Islet precursor cell (in vitro differentiated cells): ENCODE measurements at places on chromosomes 11 and 22.
A peak's percentile ranks its signal among the peaks of the same experiment; 100 is the strongest.

GRCh38 chr22:37174964-37175363, 13.1 kb downstream of the C1QTNF6 start:
- DNase-seq: peak; percentile 29

DNA sequence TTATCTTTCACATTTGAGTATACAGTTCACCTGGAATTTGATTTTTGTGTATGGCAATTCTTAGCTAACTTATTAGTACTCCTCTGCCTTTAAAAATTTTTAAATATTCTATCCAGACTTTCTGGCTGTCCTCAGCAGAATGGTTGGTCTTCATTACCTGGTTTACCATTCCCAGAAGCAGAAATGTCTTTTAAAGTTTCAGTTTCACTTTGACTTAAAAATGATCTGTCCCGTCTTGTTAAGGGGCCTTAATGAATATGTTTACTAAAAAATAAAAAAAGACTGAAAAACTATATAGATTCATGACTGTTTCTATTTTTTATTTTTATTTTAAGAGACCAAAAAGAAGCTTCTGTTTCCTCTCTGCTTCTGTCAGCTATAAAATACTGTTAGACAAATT, 70.5 kb upstream of the TNRC6B start:
- no peak for DNase-seq

DNA sequence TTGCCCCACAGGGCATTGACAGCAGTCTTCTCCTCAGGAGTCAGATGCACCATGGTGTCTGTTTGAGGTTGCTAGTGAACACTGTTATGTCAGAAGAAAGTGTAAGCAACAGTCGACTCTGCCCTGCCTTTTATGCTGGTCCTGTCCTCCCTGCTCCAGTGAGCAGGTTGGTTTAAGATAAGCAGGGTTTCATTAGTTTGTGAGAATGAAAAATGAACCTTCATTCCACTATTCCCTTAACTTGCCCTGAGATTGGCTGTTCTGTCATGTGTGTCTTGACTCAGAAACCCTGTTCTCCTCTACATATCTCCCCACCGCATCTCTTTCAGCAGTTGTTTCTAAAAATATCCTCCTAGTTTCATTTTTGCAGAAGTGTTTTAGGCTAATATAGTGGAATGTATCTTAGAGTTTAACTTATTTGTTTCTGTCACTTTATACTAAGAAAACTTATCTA, at the start of gene HBD:
TSS of gene HBD (minus strand) at position 103 of the 454 bp plus-strand sequence. CDS start at position 53, 50 bp downstream.
- DNase-seq: no peak

GRCh38 chr11:76786441-76787014, 3.4 kb downstream of the TSKU start:
- no peak for DNase-seq

DNA sequence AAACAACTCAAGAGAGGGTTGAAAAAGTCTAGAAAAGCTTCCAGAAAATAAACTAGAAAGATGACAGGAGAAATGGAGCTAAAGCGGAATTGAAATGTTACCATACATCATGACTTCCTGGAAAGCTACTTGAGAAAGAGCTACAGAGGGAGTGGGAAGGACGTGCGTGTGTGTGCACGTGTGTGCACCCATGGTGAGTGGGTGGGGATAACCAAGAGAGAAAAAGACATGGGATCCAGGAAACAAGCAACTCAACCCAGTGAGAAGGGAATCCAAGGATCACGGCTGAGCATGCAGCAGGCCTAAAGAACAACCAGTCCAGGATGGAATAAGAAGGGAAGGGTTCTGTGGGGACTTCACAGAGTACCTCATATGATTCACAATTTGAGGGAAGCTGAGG, 21.6 kb downstream of the APOL1 start:
- no peak for DNase-seq

DNA sequence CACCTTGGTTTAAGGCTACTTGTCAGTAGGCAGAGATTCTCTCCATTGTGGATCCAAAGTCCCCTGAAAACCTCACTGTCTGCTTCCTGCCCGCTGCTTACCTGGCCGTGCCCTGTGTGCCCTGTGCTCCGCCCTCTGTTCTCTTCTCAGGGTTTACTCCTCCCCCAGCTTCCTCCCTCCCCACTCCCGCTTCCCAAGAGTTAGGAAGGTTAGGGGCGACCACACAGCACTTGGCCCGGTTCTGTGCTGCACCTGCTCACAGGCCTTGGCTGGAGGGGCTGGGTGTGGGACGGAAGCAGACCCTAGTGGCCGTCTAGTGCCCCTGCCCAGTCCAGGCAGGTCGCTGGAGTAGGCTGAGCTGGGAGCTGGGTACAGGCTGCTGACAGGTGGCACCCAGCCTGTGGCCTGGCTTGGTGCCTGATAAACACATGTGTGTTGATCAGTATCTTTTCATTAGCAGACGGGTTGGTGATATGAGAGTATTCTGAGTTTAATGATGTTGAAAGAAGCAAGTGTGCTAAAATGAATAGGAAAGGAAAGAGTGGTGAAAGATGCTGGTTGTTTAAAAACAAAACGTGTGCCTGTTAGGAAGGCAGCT, 40.5 kb downstream of the GRAMD4 start:
- DNase-seq: no peak

GRCh38 chr11:28730336-28730735, 622.1 kb downstream of the METTL15 start:
- DNase-seq: no peak

- no peak for DNase-seq
These were observed 110.9 kb downstream of the ARL14EP start for GRCh38 chr11:30433831-30434230.

DNA sequence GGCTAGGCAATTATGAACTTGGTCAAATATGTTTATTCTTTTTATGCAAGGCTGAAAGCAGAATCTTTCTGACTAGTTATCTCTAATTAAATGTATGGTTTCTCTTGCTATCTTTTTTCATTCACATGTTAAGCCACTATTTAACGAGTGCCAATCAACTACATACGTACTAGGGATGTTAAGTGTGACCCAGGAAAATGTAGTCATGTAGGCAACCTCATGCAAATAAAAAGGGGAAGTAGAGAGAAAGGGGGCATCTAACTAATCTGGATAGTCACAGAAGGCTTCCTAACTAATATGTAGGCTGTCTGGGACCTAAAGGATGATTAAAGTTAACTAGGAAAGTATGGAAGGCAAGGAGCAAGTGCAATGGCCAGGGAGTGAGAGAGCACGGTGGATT, 23.5 kb downstream of the TBRG1 start:
- no peak for DNase-seq

DNA sequence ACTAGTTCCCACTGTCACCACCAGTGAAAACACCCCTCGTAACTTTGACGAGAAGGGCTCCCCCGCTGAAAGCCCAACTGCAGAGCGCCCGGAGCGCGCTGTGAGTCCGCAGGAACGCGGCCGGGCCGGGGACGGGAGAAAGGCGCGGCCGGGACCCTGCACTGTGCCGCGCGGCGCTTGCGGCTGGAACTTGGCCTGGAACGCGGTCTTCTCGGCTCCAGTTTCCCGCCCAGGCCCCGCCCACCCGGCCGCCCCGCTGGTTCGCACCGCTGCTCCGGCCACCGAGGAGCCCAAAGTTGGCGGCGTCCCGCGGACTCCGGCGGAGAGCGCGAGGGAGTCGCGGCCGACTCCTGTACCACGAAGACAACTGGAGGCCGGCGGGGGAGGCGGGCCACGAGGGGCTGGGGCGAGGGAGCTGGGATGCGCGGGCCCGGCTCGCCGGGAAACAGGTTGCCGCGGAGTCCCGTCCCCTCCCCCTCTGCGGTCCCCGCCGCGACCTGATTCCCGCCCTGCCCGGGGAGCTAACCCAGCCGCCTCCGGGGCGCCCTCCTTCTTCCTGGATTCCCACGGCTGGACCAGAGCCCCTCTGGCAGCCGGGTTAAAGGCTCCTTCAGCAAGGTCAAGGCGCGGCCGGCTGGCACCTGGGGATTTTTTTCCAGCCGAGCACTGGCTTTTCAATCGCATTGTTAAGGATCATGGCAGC, 3.4 kb downstream of the TENM4 start:
- peak; percentile 87 for DNase-seq

- no peak for DNase-seq
These were observed 65.9 kb downstream of the C11orf58 start for GRCh38 chr11:16804104-16804947.

DNA sequence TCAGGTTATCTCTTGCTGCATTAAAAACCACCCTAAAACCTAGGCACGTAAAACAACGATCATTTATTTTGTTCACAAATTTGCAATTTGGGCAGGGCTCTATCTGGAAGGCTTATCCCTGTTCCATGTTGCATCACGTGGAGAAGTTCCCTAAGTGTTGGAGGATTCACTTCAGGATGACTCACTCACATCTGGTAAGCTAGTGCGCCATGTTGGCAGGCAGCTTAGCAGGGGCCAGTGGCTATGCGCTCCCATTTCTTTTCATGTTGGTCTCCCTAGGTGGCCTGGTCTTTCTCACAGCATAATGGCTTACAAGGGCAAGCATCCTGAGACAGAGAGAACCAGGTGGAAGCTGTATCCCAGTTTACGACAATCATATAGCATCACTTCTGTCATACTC, 226.8 kb downstream of the BLID start:
- no peak for DNase-seq

DNA sequence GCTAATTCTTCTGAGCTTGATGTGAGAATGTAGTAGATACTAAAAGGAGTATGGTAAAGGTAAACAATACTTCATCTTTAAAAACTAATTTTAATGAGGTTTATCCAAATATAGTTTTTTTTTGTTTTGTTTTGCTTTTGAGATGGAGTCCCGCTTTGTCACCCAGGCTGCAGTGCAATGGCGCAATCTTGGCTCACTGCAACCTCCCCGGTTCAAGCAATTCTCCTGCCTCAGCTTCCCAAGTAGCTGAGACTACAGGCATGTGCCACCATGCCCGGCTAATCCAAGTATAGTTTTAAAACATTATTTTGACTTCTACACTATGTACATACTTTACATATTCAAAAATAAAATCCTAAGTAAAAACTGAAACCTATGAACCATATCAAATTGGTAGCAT, 4.1 kb downstream of the ZBTB44 start:
- DNase-seq: no peak

GRCh38 chr11:114953039-114953438, 274.7 kb downstream of the NXPE2 start:
- no peak for DNase-seq

DNA sequence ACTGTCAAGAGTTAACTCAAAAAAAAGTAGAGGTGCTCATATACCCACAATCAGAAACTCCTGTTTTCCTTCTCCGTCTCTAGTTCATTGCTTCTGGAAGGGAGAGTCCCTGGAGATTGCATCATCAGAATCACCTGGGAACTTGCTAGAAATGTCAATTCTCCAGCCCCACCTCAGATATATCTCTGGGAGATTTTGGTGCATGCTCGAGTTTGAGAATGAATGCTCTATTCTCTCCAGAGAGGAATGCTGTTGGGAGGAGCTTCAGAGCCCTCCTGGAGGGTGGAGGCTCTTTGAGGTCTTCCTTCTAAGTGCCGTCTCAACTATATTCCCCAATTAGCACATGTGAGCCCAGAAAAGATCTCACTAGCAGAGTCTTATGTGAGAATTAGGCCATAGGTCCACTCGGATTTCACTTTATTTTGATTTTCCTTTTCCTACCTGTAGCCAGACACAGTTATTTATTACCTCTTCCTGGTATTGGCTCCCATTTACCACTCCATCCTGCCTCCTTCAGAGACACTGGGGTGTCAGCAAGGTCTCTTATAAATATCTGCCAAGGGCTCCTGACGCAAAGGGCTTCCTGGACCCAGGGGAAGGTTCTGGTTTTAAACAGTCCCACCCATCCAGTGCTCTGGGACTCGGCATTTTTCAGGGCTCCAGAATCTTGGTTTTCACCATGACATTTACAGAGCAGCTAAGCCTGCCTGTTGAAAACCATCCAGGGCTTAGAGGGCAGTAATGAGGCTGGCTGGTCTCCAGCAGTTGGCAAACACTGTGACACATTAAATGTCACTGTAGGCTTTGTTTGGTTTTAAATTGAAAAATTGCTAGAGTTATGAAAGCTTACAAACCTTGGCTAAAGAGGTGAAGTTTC, 136.2 kb downstream of the CD44 start:
- DNase-seq: no peak

DNA sequence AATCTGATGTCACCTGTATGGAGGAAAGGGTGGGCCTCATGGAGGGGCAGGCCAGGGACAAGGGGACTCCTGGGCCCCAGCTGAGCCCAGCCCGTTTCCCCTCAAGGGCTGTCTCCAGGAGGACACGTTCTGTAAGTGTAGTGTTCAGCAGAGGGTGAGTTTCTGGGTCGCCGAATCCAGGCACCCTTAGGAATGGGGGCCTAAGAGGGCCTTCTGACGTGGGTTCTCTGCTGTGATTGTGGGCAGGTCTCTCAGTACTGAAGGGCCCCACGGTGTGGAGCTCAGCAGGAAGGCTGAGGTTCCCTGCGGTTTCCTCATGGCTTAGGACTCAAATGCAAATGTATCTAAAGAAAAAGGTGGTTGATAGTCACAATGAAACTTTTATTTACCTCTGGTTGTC, 6.5 kb downstream of the PTDSS2 start:
- no peak for DNase-seq

DNA sequence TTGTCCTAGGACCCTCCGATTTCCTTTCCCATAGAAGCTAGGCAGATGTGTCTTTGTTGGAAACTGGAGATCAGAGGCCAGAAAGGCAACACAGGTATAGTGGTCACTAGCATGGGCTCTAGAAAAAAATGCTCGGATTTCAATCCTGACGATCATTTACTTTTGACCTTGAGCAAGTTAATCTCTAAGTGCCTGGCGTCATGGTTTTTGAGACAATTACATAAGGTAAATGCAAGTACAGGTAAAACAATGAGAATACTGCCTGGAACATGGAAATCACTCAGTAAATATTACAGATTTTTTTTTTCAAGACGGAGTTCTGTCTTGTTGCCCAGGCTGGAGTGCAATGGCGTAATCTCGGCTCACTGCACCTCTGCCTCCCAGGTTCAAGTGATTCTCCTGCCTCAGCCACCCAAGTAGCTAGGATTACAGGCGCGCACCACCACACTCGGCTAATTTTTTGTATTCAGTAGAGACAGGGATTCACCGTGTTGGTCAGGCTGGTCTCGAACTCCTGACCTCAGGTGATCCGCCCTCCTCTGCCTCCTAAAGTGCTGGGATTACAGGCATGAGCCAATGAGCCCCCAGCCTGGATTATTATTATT, 1.1 kb upstream of the DENND5A start:
- no peak for DNase-seq

DNA sequence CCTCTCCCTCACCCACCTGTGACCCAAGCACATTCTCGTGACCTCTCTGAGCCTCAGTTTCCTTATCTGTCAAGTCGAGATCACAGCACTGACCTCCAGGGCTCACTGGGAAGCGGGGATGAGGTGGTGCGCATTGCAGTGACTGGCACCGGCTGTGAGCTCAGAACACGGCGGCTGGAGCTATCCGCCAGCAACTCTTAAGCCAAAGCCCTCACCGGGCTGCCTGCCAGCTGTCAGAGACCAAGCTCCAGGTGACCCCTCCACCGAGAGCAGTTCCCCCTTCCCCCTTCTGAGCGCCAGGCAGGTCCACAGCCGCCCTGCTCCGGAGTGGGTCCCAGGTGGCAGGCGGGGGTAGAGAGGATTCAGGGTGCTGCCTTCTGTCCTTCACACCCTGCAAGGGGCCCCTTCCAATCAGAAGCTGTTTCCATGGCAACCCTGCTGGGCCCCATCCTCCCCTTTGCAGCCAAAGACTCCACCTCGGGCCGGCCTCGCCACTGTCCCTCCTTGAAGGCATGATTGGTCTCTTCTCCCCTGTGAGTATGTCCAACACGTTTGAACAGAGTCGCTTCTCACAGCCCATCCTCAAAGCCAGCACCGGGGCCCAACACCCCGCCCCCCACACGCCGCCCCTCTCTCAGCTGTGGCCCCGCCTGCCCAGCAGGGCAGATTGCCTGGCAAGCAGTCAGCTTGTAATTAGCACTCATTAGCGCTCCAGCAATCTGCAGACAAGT, 98.7 kb downstream of the WNT7B start:
- peak; percentile 54 for DNase-seq
